ENCODE measurements at places on chromosomes 2 and 18.
A peak's percentile ranks its signal among the peaks of the same experiment; 100 is the strongest.

- DNase-seq = no peak
Measured at GRCh38 chr2:42249284-42249683, 80.1 kb downstream of the EML4 start.

DNA sequence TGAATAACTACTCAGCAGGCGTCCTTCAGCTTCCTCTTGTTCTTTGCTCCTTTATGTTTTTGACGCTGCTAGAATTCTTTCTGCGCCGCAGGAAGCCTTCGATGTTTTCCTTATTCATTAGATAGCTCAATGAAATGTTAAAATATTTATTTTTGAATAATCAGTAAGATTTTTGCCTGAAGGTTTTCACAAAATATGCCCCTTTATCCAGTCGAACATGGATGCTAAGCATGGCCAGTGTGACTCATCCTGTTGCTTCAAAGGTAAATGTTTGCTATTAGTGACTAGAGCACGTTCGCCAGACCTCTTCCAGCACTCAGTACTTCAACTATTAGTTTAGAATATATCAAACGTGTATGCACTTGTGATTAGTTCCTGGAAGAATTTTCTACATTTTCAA, 7.6 kb upstream of the MEIS1 start:
- DNase-seq = no peak

GRCh38 chr2:43605851-43606250, 10.0 kb upstream of the THADA start:
- DNase-seq = no peak

- no peak for DNase-seq
Measured at GRCh38 chr2:211259831-211260476, 703.6 kb downstream of the CPS1 start.

GRCh38 chr2:236558993-236559978, 10.3 kb upstream of the ACKR3 start:
- no peak for DNase-seq

- DNase-seq = no peak
Measured at GRCh38 chr2:123916531-123916930, 108.6 kb upstream of the CNTNAP5 start.

DNA sequence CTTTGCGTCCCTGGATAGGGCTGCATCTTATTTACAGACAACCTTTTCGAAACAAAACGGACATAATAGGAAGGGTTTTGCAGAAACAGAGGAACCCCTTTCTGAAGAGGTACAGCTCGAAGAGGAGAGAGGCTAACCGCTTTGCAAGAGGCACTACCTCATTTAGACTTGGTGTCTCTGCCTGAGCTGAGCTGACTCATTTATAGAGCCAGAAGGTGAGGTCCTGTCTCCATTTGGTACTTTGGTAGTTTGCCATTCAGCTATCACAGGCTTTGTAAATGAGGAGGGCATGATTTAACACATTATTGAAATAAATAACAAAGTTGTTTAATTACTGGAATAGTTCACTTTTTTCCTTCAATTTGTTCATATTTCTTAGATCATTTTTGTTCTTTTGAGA, 2.2 kb upstream of the NXPH2 start:
- DNase-seq = no peak

GRCh38 chr2:189142893-189143759, 36.4 kb downstream of the COL5A2 start:
- peak; percentile 80 for DNase-seq

DNA sequence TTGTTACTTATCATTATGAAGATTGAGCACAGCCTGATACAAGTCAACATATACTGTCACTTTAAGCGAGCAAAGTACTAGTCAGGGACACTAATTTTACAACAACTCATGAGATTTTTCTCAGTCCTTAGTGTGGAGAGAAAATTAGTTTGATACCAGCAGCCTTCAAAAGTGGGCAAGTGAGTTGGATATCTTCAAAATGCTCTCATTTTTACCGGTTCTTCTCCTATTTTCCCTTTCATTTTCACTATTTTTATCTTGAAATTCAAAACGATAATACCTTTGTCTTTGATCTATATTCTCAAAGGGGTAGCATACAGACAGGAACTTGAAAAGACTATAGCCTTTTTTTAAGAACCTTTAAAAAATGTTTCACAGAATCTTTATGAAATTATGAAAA, 52.0 kb upstream of the UBXN4 start:
- DNase-seq = no peak

DNA sequence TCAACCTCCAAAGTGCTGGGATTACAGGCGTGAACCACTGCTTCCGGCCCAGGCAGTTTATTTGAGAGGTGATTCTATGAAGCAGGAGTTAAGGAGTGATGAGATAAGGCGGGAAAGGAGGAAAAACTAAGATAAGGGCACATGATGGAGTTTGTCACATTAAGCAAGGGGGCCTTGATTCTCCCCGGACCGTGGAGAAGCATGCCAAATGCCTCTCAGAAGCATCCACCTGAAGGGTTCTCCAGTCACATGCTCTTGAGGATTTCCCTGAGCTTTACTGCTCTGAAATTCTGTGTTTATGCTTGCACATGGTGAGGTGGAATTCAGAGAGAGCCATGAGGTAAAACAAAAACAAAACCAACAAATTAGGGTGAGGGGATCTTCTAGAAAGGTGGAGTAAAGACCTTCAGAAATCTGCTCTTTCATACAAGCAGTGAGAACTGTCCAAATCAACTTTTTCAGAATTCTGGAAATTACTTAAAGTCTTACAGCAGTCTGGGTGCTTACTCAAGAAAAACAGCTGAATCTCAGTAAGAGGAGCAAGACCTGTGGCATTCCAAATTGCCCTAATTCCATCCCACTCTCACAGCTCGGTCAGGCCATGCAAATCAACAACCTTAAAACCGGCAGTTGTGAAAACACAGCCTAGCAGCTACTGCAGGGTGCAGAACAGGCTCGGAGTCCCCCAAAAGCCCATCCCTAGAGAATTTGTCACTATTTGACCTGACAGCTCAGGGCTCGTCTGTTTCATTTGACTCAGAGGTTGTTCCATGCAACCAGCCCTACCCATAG, 69.1 kb upstream of the CTLA4 start:
- no peak for DNase-seq

DNA sequence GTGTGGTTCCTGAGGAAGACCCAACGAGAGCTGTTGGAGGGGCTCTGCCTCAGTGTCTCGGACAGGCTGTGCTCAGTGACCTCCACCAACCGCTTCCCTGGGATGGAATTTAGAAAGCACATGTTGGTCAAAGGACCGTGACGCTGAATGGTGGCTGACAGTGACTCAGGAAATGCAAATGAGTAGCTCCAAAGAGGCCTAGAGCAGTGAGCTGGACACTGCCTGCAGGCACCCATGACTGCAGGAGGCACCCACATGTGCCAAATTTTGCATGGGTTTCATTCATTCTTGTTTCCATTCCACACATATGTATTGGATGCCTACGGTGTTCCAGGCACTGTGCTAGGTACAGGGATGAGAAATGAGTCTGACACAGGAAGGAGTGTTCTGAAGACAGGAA, 46.4 kb downstream of the ACKR3 start:
- no peak for DNase-seq

GRCh38 chr2:47299555-47299954, 103.4 kb upstream of the MSH2 start:
- peak; percentile 79 for DNase-seq

DNA sequence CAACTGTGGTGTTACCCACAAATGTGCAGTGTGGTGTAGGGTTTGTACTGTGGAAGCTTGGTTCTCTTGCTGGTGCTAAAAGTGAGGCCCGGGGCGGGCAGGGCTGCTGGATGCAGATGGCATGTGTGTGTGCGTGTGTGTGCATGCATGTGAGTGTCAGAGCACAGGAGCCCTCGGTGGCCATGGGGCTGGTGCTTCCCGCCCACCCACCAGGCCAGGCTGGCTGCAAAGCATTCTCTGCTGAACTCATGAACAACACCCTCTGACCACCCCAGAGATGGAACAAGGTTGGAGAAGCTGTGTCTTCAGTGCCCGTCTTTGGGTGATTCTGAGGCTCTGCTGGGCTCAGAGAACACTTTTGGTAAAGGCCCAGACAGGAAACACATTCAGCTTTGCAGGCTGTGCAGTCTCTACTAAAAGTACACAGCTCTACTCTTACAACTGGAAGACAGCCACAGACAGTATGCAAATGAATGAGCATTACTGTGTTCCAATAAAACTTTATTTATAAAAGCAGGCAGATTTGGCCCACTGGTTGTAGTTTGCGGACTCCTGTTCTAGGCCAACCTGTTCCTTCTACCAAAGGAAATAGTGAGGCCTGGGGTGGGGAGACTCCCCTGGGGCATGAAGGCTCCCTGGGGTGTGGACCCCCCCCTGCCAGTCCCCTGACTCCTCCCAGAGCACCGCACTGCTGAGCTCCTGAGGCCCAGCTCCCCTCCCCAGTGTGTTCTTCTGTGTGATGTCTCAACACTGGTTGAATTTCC, 225.3 kb upstream of the HDAC4 start:
- no peak for DNase-seq
